Nasal cavity respiratory epithelium epithelial cell of viscerocranial mucosa (primary cell): ENCODE measurements at places on chromosomes 2 and 18. TPM values are rescaled to one million over a fixed set of nuclear protein-coding genes. Genes with fewer than 3 reads are reported as not detected.

The ADRA2B gene
- under 0.01 and 0.07 TPM in 2 replicates for total RNA-seq

The ANKRD29 gene
- 8.9 and 23.4 TPM in 2 replicates for total RNA-seq

The ANKRD30BL gene
- not detected in 2 replicates for total RNA-seq

The SPAG16 gene
- 14.4 and 23.4 TPM in 2 replicates for total RNA-seq

The CDH2 gene
- total RNA-seq: 0.34 and 6.9 TPM in 2 replicates
